ENCODE measurements at places on chromosomes 5 and 9.

DNA sequence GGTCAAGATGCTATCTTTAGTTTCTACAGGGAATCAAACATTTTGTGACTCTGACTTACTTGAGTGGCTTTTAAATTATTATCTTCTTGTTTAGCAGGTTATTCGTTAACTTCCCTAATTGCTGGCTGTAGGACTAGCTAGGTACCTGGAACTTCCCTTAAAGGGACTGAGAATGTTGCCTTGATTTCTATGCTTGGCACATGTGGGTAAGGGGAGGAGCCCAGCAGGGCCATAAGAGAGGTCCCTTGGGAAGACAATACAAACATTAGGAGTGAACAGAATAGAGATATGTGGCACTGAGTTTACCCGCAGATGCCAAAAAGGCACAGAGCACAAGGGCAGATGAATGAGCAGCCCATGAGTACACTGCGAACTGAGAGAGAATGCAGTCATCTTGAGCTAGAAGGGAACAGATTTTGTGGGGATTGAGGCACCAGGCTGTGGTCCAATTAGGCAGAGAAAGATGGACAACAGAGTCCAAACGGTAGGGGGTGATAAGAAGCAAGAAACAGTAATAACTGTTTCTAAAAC lies 9.8 kb downstream of the CKMT2 start:
- DNase-seq = no peak

GRCh38 chr9:7523426-7524043 lies 276.0 kb downstream of the DMAC1 start:
- DNase-seq = no peak

GRCh38 chr5:169778622-169779596 lies 141.8 kb downstream of the DOCK2 start:
- no peak for DNase-seq

- DNase-seq = peak; percentile 8
Measured at GRCh38 chr5:136622747-136623146, 257.4 kb upstream of the TRPC7 start.

DNA sequence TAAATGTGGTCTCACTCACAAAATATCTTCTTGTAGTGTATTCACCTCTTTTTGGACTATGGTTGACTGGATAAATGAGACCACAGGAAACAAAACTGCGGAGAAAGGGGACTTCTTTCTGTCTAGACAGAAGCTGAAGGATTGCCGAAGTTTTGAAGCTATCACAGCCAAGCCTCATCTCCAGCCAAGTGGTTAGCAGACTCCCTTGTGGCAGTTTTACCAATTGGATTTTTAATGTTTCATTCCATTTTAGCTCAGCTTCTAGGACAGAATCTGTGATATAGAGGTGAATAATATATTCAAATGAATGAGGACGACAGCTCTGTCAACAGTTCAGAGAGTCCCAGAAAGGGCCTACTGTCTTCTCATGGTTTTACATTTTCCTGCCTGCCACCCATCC lies 215.7 kb upstream of the ZNF608 start:
- DNase-seq = no peak

- DNase-seq = peak; percentile 61
Measured at GRCh38 chr5:76468635-76469425, 65.7 kb downstream of the IQGAP2 start.

DNA sequence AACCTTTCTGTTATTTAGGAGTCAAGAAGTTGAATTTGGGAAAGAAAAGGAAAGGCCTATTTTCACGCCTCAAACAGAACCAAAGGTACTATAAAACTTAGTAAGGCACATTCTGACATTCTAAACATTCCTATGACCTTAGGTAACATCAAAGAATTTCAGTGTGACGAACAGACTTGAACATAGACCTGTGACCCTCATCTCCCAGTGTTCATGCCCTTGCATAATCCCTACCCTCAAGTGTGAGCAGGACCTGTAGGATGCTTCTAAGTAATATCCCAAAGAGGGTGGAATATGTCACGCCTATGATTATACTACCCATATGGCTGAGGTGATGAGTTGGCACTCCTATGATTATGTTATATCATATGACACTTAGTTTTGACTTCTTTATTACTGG lies 540.9 kb downstream of the KIF4B start:
- DNase-seq = no peak

DNA sequence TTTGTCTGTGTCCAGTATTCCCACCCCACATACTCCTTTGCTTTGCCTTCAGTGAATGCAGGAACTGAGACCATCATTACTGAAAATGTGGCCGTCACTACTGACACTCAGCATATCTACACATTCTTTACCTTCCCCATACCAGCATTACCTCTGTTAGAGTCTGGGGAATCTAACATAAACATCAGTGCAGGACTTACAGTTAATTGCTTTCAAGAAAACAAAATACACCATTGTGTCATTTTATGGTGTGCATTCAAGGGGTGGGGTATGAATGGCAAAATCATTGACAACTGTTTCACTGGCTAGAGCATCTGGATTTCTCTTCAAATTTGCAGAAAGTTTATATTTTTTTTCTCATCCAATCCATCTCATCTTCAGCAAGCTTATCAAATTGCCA lies 731.4 kb upstream of the RIOK2 start:
- no peak for DNase-seq

DNA sequence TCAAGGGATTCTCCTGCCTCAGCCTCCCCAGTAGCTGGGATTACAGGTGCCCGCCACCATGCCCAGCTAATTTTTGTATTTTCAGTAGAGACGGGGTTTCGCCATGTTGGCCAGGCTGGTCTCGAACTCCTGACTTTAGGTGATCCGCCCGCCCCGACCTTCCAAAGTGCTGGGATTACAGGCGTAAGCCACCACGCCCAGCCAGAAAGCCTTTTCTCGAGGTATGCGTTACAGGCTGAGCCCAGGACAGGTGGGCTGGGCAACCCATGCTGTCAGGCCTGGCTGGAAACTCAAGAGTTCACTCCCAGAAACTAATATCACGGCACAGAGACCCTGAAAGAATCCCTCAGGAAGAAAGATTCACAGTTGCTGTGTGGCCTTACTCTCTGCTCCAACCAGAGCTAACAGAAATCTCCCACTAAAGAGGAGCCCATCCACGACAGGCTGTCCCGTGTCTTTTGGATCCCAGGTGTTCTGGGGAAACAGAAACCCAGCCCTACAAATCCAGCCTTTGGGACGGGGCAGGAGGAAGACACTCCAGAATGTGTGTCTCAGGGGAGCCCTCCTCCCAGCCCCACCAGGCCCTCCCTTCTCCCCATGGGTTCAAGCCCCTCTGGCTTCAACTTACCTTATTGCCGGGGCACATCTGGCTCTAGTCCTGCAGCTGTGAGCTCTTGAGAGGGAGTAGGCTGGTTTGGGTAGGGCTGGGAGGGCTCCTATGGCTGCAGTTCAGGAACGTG lies 400 bp downstream of the TIFAB start:
- no peak for DNase-seq

DNA sequence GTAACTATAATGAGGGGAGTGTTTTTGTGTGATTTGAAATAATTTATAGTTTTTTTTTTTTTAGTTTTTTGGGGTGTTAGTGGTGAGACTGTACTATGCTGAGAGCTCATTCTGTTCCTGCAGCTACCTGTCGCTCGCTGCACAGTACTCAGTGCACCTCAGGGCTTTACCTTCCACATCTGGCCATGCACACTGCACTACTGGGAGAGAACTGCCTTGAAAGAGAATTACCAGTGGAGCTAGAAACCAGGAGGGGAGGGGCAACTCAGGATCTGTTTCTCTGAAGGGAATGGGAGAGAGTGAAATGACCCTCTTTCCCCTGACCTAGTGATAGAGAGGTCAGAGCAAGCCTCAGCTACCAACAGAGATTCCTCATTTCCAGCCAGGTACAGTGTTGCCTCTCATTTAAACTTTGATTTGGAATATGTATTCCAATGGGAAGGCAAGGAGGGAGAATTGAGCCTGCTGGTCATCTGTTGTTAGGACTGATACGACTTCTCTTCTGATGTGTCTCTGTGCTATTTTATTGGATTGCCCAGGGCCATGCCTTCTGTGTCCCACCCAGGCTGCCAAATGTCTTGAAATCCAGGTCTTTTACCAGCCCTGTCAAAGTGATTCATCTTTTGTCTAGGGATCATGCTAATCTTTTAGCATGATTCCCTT lies 8.9 kb downstream of the ATG10 start:
- DNase-seq = no peak

DNA sequence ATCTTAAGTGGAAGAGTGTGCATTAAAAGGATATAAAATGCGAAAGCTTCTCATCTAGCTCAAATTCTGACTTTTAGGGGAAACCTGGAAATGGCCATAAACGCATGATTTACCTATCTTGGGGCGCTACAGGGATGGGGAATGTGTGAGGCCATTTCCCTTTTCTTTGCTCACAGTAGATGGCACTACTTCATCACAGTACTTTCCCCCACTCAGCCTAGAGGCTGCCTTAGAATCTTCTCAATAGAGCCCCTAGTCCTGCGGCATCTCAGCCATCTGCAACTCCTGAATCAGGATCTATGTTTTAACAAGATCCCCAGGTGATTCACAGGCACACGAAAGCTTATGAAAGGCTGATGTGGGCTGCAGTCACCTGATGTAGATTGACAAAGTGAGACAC lies 110.8 kb downstream of the LHFPL2 start:
- DNase-seq = peak; percentile 75

GRCh38 chr9:69542058-69542457 lies 130.1 kb downstream of the APBA1 start:
- no peak for DNase-seq

- DNase-seq = no peak
Measured at GRCh38 chr5:111422245-111422644, 90.1 kb downstream of the STARD4 start.

DNA sequence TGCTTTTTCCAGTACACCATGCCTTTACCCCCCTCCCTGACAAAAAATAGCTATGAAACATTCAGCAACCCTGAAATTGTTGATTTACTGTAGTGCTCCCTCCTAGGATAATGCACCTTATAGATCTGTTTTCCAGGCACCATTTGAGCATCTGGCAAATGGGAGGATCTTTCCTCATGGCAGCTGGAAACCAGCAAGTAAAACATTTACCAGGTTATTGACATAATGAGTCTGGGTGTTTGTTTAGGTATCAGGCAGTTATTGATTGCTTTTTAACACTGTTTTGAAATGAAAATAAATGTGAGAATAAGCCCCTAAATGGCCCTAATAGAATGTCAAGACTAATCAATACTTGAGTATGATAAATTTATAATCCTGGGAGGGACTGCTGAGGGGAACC lies 57.3 kb upstream of the KLF4 start:
- DNase-seq = no peak

DNA sequence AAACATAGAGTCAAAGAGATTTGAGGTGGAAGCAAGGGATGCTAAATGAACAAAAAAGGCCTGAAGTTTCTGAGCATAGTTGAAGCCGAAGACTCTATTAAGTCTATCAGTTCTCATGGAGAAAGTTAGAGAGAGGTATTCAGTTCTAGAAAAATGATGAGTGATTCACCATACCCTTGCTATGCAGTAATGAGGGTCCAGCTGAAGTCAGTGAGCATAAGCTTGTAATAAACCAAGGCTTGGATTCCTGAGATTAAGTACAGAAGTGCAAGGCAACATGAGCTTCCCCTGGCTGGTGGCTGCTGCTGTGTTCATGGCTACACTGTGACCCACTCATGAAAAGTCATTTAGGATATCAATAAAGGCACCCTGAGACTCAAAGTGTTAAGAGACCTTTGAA lies 129.7 kb upstream of the MTAP start:
- no peak for DNase-seq

GRCh38 chr9:116671605-116672004 lies 15.5 kb upstream of the TRIM32 start:
- DNase-seq = no peak

DNA sequence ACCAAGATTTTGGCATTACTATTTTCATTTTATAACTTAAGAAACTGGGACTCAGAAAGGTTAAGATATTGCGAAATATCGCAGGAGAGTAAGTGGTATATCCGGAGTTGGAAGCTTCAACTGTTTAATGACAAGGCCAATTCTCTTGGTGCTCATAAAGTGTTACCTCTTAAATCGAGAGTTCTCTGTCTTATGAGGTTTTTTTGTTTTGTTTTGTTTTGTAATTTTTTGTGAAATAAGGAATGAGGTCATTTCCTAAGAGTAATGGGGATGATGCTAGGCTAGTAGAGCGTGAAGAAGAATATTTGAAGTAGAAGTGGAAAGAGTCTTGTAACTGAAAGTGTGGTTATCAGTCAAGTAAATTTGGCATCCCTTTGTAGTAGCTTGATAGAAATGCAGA lies 183.2 kb upstream of the DAB2 start:
- peak; percentile 63 for DNase-seq

All from fibroblast of villous mesenchyme (primary cell).